ENCODE measurements at places on chromosomes 12 and 14.
A peak's percentile ranks its signal among the peaks of the same experiment; 100 is the strongest.

- no peak for DNase-seq
Measured at GRCh38 chr14:74613211-74613914, 1.3 kb upstream of the LTBP2 start.

DNA sequence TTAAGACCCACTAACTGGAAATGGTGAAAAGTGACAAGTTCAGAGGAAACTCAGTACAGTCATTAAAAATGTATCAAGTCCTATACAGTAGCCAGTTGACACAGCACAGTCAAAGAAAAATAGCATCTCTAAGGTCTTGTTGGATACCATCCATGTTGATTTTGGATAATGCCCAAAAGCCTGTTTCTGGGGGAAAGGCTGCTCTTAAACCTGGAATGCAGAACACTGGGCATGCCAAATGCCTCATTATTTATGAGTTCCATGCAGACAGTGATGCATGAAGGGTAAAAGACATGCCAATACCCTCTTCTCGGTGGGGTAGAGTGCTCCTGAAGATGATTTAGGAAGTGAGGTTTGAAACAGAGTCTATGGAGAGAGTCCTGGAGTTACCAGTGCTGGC lies 29.6 kb downstream of the KCNK13 start:
- peak; percentile 72 for DNase-seq

DNA sequence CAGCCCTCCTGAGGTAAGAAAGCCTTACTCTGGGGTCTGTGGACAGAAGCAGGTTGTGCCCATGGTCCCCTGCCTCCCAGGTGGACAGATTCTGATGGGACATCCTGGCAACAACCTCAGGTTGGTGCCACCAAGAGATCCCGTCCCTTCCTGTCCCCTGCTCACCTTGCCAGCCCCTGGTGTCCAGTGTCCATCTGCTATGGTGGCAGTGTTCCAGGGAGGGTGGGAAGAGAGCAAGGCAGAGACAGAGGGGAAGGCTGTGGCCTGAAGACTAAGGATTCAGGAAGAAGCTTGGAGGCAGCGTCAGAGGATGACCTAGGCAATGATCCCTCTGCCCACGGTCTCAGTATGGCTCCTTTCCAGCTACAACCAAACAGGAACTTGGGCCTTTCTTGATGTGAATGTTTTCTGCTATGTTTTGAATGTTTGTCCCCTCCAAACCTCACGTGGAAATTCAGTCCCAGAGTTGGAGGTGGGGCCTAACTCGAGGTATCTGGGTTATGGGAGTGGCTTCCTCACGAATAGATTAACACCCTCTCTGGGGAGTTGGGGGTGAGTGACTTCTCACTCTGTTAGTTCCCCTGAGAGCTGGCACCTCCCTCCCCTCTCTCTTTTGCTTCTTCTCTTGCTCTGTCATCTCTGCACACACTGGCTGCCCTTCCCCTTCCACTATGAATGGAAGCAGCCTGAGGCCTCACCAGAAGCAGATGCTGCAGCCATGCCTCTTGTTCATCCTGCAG lies 26.9 kb downstream of the IQSEC3 start:
- no peak for DNase-seq

- DNase-seq, result peak; percentile 77
Measured at GRCh38 chr14:67285876-67286452, 44.7 kb downstream of the PALS1 start.

DNA sequence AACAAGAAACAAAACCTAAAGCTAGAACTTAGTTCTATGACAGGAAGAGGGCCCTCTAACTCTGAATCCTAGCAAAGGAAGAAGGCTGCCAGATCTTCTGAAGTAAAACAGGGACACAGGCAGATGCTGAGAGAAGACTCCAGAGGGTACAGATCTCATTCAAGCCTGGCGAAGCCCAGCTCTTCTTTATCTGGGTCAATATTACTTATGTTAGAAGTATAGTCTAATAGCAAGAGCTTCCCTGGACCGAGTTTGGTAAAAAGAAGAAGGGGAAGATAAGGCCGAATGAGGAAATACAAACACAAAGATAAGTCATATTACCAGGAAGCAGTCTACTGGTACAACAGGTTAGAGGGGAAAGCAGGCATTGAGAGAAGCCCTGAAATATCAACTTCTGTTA lies 79.9 kb upstream of the CCDC91 start:
- DNase-seq, result no peak

- no peak for DNase-seq
Measured at GRCh38 chr14:52244997-52245396, 22.5 kb upstream of the PTGDR start.

DNA sequence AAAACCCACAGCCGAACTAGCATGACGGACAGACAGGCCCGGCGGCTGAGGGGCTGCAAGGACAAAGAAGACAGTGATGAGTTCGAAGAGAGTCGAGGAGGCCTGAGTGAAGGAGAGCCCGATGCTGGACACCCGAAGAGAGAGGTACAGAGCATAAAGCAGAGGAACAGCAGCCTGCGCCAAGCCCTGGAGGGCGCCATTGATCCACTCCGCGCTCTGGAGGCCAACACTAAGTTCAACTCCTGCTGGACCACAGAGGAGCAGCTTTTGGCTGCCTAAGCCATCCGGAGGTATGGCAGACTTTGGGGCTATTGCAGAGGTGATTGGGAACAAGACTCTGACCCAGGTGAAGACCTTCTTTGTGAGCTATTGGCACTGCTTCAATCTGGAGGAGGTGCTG lies 7.8 kb upstream of the PLXNC1 start:
- no peak for DNase-seq

DNA sequence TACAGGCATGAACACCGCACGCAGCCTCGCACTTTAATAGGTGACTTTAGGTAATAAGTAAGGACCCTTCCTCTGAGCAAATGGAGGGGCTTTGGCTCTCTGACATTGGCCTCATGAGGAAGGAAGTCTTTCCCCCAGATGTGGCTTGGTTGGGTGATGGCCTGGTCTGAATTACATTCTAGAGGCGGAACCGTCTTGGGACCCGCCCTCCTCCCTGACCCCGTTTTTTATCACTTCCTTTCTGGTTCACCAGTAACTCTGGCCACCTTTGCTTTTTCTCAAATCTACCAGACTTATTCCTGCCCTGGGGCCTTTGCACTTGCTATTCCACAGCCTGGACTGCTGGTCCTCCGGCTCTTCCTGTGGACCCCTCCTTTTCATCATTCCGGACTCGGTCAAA lies 13.4 kb downstream of the ALDH2 start:
- no peak for DNase-seq

GRCh38 chr12:106308611-106309010 lies 6.1 kb downstream of the TCP11L2 start:
- no peak for DNase-seq

DNA sequence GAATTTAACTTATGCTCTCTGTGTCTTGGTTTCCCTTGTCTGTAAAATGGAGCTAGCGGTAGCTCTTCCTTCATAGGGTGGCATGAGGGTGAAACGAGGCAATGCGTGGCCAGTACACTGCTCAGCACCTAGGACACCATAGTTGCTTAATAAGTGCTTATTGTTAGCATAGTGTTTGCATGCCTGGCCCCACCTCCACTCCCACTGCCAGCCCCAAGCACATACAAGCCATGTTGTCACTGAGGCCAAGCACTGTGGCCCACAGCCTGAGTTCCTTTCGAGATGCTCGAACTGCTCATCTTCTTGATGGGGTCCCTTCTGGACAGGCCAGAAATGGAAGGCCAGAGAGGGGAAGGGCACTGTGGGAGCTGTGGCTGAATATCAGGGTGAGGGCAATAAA lies 839 bp downstream of the FICD start:
- no peak for DNase-seq

- DNase-seq, result peak; percentile 56
Measured at GRCh38 chr14:22848351-22849164, 12.2 kb downstream of the MMP14 start.

DNA sequence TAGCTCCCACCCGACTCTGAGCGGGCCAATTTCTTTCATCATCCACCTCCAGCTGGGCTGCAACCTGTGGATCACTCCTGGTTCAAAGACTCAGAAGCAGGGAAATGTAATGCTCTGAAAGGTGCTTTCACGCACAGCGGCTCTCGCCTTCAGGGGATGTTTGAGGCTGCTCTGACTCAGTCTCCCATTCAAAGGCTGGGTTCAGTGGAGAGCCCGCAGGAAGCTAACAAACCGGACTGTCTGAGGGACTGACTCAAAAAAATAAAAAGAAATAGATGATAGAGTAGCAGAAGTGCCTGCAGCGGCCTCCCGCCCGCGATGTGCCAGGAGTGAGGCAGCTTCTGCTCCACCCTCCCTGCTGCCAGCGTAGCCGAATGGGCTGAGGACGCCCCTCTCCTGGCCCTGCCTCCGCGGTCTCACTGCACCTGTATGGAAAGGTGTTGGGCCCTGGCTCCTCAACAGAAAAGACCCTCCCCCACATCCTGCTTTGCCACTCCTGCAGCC lies 98.0 kb downstream of the GCH1 start:
- no peak for DNase-seq

- no peak for DNase-seq
Measured at GRCh38 chr14:79424462-79424861, 786.8 kb downstream of the DIO2 start.

DNA sequence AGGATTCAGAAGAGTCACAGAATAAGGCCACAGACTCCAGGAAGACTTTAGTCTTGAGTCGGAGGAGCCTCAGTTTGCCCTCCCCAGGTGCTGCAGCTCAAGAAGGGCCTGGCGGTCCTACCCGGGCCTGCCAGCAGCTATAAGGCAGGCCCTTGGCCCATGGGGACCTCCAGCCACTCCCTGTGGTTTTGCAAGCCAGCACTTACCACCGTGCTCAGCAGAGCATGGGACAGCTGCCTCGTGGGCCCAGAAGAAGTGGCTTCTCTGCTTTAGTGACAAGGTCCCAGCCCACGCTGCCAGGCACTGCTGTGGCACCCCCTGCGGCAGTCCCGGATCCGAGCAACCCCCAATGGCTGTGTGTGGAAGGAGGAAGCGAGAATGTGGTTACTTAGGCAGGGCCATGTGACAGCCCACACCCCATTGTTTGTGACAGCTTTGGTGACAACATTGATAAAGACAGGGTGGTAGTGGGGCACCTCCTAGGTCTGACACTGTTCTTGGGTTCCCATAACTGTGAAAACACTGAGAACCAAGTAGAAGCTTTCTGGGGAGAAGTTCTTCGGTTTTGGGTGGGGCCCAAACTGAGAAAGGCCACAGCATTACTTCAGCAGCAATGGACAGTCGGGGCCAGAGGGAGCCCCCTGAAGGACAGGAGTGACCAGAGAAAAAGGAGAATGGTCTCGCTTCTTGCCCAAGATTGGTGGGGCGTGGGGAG lies at the start of gene SELPLG:
Gene SELPLG, minus strand, starts transcription at position 361 of the 715 bp plus-strand sequence. CDS start 9,587 bp downstream, outside the sequence.
- DNase-seq, result no peak

- no peak for DNase-seq
Measured at GRCh38 chr14:102870994-102871831, 51.2 kb upstream of the AMN start.

DNA sequence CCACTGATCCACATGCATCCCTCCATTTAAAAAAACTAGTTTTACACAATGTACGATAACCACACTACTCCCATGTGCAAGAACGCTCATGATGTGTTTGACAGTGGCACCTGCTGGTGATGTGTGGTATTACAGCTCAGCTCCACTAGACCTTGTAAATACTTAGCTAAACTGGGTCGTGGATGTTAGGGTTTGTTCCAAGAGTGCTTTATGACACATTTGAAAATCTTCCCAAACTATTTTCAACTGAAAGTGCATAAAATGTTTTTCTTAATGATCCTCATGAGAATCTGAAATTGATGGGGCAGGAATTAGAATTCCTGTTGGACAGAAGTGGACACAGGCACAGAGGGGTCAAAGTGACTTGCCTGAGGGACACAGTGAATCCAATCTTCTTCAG lies 99.2 kb downstream of the SCARB1 start:
- peak; percentile 39 for DNase-seq

DNA sequence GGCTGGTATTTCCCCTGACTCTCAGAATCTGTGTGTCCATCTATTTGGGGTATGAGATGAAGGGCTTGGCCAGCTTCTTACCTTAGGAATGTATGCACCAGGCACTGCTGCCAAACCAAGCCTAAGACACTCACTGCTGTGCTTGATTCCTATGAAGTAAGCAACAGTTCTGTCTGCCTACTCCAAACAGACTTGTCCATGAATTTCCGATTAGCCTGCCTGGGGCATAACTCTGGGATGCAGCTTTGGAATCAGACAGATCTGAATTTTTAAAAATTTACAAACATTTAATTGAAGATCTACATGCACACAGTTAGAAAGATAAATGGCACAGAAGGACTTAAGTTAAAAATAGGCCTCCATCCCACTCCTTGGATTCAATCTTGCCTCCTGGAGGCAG lies 59.5 kb upstream of the JDP2 start:
- no peak for DNase-seq

DNA sequence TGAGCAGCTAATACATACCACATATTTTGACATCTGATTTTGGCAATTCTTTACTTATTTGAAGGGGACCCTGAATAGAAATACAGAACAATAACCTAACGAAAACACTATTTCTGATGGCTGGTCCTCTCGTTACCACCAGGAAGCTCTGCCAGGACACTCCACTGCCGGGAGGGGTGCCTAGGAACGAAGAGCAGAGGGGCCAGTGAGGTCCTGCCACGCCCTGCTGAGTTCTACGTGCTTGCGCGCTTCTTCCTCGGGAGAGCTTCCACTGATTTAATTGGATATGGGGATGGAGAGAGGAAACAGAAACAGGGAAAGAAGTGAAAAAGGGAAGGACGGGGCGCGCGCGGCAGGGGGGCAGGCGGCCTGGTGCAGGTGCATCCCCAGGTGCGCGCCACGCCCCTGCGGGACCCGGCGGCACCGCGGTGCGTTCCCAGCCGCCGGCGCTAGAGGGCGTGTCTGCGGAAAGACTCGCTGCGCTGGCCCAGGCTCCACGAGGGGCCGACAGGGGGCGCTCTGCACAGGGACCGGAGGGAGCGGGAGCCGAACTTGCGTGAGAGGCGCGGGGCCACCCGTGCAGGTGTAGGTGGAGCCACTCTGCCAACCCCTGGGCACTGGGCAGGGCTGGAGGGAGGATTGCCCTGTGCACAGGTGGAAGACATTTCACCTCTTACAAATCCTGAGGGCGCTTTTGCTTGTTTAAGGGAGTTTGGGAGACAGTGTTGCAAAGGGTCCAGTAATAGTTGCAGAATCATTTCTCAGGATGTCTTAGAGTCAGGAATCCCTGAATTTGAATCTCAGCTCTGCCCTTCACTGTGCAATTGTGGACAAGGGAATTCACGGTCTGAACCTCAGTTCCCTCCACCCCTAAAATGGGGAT lies 986.3 kb upstream of the TMEM132C start:
- no peak for DNase-seq

DNA sequence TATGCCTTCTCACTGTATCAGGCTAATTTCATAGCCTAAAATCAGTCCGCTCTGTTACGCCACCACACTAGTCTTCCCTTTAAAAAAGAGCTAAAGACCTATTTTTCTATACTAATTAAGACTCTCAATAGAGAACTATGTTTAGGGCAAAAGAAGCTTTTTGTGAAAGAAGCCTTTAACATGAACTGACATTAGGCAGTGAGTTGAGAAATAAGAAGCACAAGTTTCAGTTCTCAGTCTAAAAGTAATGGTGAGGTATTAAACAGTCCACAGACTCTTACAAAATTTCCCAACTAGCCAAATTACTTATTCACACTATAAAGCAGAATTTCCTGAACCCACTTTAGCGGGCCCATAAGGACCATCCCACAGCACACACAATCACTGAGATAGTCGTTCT lies 93.7 kb downstream of the SOX5 start:
- DNase-seq, result no peak

GRCh38 chr12:125786143-125786542 lies 720.9 kb downstream of the AACS start:
- no peak for DNase-seq

Measured in brain (organoid and tissue), 16 donors.